ENCODE measurements at places on chromosomes 3 and 15. TPM values are rescaled to one million over a fixed set of nuclear protein-coding genes. Genes with fewer than 3 reads are reported as not detected.
A peak's percentile ranks its signal among the peaks of the same experiment; 100 is the strongest.

DNA sequence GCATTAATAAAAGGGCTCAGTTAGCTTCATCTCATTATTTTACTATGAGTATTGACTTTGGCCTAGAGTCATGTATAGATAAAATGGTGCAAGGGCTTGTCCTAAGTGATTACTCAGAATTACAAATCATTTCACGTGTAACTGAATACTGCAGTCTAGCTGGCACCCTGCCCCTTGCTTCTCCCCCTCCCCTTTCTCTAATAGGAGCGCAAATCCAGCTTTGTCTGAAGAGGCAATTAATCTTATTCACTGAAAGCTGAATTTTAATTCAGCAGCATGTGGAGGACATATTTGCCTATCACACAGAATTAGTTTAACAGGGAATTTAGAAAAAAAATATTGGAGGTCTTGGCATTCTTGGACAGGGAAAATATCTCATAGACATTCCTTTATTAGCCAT, 412.1 kb upstream of the DPH6 start:
- DNase-seq, result no peak

GRCh38 chr3:192607798-192608197, 119.5 kb downstream of the FGF12 start:
- DNase-seq, result no peak

- DNase-seq, result no peak
Measured at GRCh38 chr15:35910227-35910626, 364.3 kb upstream of the DPH6 start.

DNA sequence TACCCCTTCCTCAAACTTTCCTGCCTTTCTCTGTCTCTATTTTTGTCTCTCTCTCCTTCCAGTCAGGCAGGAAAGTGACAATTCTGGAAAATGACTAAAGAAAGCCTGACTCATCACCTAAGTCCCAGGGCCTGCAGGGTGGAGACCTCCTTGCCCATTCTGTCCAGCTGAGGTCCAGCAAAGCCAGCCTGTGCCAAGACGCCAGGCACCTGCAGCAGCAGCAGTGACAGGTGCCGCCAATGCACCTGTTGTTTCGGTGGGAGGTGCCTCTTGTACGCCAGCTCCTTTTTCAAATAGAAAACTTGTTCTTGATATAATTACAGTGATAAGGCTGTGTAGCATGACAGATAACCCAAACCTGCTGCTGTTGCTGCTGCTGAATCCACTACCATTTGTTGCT, 501.3 kb downstream of the NTRK3 start:
- no peak for DNase-seq

DNA sequence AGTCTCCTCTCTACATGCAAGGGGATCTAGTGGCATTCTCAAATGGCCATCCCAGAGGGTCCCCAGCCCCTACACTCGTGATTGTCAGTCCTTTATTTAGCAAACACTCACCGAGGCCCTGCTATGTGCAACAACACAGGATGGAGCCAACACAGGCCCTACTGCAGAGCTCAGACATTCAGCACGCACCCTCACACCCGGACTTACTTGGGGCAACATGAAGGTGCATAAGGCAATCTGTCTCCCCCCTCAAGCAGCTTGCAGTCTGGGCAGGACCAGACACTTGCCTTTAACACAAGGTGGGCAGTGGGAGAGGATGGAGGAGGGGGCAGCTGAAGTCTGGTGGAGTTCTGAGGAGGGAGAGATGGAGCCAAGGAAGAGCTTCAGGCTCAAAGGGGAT, 258.4 kb downstream of the XXYLT1 start:
- no peak for DNase-seq

DNA sequence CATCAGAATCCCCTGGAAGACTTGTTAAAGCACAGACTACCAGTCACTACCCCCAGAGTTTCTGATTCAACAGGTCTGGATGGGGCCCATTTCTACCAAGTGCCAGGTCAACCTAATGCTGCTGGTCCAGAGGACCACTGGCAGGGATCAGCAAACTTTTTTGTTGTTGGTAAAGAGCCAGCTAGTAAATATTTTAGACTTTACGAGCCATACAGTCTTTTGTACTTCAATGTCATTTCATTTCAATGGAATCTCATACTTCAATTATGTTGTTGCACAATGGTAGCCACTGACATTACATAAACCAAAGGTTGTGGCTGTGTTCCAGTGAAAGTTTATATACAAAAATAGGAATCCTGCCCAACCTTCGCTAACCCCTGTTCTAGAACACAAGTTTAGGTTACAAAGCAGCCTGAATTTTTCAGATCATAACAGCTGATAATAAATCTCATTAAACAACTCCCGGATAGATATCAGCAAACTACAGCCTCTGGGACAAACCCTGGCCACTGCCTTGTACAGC, 28.7 kb downstream of the ULK4 start:
- peak; percentile 32 for DNase-seq

- no peak for DNase-seq
Measured at GRCh38 chr3:162525066-162525742, 1028.6 kb downstream of the OTOL1 start.

DNA sequence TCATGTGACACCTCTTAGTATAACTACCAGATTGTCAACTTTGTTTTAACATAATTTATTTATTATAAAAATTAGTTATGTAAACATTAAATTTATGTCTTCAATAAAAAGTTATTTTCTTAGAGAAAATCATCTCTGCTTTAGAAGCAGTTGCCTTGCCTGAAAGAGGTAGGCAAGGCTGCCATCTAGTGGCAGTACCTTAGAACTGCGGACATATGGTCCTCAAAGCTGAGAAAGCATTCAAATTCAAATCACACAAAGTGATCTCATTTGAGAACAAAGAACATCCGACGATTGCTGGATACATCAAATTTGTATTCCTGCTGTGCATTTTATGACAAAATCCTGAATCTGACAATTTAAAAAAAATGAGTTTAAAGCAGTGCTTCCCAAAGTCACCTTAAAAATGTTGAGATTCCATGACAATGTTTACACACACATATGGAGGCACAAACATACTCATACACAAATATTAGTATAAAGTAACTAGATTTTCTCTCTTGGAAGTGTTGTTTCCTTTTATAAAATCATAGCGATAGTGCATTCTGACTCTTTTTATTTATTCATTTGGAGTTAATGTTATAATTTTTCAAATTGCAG, 617.4 kb downstream of the CADM2 start:
- DNase-seq, result peak; percentile 83

DNA sequence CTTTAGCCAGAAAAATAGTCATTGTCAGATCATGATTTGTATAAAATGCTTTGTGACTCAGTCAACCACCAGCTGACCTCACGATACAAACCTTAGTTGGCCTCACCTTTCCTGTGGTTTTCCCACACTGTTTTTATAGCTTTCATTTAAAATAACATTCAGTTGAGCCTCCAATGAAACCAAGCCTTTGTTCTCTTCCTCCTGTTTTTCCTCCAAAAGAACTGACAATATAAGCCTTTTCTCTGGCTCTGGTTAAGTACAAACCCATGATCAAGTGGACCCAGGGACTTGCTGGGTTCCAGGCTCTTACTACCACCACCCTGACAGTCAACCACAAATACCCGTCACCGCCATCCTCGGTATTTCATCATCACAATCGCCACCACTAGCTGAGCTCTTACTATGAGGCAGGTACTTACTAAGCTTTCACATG, 81.7 kb downstream of the TAMM41 start:
- DNase-seq, result no peak

- no peak for DNase-seq
Measured at GRCh38 chr3:198032039-198032936, 72.3 kb downstream of the LMLN start.

- DNase-seq, result no peak
Measured at GRCh38 chr3:126459111-126459762, 16.5 kb downstream of the ZXDC start.

DNA sequence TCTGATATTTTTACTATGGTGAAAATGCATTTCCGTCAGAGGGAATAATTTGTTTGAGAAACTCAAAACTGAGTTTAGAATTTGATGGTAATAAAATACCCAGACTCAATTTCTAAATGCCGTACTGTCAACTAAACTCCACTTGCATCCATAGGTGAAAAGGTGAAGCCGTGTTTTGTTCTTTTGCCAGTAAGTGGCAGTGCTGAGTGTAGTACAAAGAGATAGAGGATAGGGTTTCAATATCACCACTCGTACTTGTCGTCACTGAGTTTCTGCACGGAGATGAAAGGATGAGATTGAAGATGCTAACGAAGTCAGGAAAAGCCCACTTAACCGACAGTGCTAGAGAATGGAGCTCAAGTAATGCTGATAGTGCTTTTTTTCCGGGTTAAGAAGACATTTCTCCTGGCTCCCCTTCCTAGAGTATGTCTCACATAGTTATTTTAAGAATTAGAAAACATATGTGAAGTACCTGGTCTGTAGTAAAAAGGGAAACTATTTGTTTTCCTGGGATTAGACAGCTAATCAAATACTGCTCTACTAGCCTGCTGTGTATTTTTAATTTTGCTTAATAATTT, 345.1 kb downstream of the IL5RA start:
- DNase-seq, result peak; percentile 79

DNA sequence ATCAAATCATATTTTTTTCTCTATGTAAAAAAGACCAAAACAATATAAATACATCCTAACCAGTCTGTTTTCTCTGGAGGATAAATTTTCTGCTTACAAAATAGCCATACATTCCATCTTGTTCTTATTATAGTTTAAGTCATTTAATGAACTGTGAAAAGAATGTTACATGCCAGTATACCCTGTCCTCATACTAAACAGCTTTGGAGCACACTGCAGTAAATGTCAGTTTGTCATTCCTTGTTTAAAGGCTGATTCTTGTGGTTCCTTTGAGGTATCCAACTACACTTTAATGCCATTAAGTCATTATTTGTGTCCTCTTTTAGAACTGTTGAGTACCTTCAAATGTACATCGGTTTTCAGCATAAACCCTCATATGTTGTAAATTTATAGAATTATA, 52.7 kb upstream of the DCBLD2 start:
- DNase-seq, result no peak

DNA sequence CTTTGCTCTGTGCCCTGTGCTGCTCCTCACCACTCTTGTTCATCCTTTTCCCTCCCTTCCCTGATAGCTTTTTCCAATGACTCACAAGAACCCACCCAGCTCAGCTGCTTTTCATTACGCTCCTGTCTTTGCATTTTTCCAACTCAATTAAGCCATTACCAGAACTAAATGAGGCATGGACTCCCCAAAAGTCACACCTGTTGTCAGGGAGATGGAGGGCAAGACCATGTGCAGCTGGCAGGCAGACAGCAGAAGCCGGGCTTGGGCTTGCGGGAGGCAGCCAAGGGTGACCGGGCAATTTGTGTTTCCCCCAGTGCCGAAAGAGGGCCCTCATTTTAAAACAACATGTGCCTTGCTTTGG, 64.3 kb downstream of the CASR start:
- DNase-seq, result no peak

DNA sequence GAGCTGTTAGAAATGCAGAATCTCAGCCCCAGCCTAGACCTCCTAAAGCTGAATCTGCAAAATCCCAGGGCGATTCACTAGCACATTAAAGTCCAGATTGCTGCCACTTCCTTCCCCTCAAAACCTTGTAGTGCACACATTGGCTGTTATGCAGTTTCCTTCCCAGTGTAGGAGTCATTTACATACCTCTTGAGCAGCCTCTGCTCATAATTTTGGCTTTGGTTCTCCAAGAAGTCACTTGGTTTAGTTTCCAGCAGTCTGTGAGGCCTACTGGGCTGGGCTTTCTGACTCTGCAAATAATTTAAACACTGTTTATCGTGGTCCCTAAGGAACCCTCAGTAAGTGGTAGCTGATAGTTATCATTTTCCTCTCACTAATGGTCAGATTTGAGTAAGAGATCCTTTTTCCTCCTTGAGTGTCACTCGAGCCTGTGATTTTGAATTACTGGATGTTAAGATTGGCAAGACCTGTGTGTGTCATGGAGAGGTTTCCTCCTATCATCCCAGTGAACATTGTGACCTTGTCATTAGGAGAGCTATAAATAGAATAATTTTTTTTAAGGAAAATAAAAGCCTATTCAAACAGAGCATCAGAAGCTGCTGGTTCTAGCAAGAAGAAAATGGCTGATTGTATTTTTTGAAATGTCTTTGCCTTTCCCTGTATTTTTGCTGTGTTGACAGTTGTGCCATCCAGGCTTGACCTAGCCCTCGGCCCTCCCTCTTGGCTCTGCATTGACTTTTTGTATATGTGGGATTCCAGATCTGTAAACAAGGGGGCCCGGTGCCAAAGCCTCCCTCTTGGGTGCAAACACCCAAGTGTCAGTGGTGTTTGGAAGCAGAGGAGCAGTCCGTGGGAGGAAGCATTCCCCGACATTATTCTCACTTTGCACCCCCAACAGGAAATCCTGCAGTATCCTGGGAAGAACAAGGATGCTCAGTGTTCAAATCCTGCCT, 134.8 kb upstream of the ANKRD28 start:
- no peak for DNase-seq

GRCh38 chr3:120637851-120638559, 41.9 kb downstream of the NDUFB4 start:
- no peak for DNase-seq

DNA sequence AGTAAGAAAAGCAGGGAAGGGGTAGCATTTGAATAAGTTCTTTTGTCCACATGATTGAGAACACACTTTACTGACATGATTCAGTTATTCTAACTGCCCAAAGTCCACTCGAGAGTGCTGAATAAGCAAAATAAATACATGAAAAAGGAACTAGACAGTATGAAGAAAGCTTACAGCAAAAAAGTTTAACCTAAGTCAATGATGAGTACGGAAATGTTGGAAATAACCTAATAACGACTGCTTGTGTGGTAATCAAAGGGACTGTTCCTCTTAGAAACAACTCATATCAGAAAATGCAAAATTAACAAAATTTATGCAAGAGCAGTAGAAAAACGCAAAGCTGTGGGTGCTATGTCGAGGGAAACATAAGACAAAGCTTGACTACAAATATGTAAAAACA, 36.6 kb downstream of the DMXL2 start:
- DNase-seq, result no peak

DNA sequence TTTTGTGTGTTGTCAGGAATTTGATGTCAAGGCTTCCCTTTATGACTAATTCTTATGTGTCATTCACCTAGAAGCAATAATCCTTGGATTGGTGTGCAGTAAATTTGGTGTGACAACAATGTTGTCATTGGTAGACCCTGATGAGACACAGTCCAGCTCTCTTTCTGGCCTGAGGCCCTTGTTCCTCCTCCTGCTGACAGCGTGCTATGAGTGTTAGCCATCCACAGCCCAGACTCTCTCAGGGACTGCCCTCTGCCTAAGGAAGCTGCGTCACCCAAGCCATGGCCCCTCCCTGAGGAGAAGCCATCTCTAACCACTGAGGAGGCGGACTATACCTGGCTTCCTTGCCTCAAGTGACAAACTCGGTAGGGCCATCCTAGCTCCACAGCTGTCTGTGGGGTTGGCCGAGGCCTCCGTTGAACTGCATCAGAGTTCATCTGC, 13.3 kb upstream of the TM4SF1 start:
- DNase-seq, result no peak

Gene TGM4
- not detected for total RNA-seq

Gene GRIP2
- total RNA-seq, result not detected

Gene MUC20
- 0.22 TPM for total RNA-seq

Gene PIGZ
- 0.37 TPM for total RNA-seq

Gene MUSTN1
- 2.4 TPM for total RNA-seq

Gene TLE3
- 63.6 TPM for total RNA-seq

Gene TM4SF1
- total RNA-seq, result not detected

Gene RTF1
- 25.7 TPM for total RNA-seq

Data from Karpas-422 (cell line).